Cardiac septum (tissue), 1 donor: ENCODE measurements at places on chromosomes 12 and 14. TPM values are rescaled to one million over a fixed set of nuclear protein-coding genes. Genes with fewer than 3 reads are reported as not detected.

GRCh38 chr12:131507881-131508280 is 203.0 kb upstream of the SFSWAP start:
- no peak for DNase-seq

GRCh38 chr14:101120641-101121507 is 217.4 kb upstream of the RTL1 start:
- DNase-seq = peak; percentile 88

The LBHD2 gene
- total RNA-seq = not detected

DNA sequence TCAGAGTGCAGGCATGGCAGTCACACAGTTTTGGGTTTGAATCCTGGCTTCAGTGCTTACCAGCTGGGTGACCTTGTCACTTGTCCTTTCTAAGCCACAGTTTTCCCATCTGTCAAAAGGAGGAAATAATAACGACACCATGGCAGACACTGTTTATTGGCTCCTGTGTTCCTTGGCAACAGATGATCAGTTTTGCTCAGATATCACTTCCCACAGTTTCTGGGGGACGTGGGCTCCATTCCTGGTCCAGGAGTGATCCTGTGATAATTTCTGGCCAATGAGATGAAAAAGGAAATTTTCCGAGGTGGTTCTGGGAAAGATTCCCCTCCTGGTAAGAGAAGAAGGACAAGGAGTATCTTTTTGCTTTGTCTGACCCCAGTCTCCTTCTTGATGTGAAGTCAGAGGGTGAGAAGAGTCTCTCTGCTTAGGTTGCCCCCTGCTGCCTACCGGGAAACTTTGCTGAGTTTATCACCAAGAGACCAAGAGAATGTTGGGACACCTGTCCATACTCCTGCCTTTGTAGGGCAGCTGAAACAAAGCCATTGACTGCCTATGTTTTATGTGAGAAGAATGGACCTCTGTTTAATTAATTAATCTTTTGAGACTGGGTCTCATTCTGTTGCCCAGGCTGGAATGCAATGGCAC is 178.9 kb upstream of the NRXN3 start:
- no peak for DNase-seq

The PTCSC3 gene
- not detected for total RNA-seq

The SLCO1B1 gene
- 0.24 TPM for total RNA-seq

- no peak for DNase-seq
These were observed 250.8 kb downstream of the EGLN3 start for GRCh38 chr14:33700052-33700451.

The WNT5B gene
- total RNA-seq = 0.43 TPM

- DNase-seq = no peak
These were observed 14.2 kb downstream of the DLK1 start for GRCh38 chr14:100740929-100741328.

DNA sequence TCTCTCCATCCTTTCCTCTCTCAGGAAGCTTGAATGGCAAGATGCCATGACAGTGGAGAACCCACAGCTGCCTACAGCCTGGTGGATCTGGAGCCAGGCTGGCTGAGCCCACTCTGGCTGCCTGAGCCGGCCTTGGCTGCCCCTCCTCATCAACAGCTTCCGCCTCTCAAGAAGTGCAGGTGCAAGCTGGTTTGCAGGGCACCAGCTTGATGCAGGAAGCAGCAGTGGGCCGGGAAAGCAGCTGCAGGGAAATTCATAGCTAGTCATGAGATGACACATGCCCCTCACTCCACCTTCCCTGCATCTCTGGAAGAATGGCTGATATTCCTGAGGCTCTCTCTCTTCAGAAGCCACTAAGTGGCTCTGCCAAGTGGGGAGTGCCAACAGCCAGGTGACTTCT is 289.1 kb downstream of the RPS29 start:
- no peak for DNase-seq

The TCP11L2 gene
- 61.2 TPM for total RNA-seq

The KCNK10 gene
- not detected for total RNA-seq

- DNase-seq = no peak
These were observed 61.7 kb upstream of the ST8SIA1 start for GRCh38 chr12:22396253-22396652.

- no peak for DNase-seq
These were observed 3.1 kb upstream of the RBM25 start for GRCh38 chr14:73055251-73055650.

DNA sequence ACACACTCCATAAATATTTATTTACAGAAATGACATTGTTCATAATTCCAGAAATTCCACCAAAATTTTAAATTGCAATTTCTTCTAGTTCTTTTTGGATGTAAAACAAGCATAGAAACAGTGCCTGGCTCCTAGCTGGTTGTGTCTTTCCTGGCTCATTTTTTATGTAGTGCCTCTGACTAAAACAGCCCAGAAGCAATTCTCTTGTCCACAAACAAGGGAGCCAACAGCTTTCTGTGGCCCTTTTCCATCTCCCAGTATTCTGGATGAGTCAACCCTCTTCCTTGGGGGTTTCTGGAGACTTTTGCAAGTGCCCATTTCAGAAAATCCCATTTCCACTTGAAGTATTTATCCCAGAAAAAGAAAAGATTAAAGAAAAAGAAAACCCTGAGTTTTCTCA is 141.4 kb downstream of the PHLDA1 start:
- DNase-seq = no peak

The BEST3 gene
- 0.73 TPM for total RNA-seq

DNA sequence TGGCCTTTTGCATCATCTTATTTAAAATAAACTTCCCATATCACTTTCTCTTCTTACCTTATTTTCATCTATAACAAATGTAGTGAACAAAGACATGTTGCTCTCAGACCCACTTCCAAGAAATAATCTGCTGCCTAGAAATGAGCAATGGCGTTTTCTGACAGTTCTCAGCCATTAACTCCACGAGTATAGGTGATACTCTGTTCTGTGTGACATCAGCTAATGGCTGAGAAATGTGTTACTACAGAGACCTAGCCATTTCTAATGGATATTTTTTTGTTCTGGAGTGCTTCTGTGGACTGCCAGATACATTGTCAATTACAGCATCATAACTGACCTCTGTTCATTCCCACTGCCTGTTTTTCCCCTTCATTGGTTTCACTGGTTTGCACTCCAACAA is 67.8 kb downstream of the CCDC59 start:
- no peak for DNase-seq

DNA sequence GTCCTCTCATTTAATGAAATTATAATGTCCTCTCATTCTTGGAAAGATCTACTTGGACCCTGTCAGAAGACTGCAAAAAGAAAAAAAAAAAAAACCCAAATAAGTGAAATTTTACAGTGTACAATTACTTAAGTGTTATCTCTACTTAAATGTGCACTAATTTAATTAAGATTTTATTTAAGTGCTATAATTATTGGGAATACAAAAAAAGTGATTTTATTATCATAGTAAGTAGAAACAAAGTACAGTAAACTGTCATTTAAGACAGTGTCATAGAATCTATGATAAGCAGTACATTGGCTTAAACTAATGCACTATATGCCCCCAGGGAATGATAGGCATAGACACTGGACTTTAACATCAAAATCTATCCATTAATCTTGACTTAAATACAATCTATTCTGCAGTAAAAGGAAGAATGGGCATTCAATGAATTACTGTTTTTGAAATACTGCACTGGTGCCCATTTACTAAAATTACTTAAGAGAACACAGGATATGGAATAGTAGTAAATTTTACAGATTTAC is 23.3 kb downstream of the INSM2 start:
- DNase-seq = no peak

DNA sequence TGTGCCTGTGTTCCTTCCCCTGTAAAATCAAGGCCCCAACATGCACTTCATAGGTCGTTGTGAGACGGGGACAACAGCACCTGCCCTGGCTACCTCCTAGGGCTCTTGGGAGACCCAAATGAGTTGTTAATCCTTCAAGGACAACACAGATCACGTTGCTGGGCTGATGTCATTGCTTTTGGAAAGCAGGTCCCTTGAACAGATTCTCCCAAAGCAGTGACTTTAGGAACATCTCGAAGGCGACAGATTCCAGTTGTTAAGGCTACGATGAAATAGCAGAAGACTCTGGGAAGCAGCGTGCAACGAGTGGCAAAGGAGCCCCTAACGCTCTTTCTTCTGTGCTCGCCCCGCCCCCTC is 26.2 kb upstream of the MAP1LC3B2 start:
- no peak for DNase-seq

- no peak for DNase-seq
These were observed 53.1 kb upstream of the KCNA1 start for GRCh38 chr12:4856596-4856995.

- no peak for DNase-seq
These were observed 105.3 kb downstream of the KCNH5 start for GRCh38 chr14:62939970-62940369.

DNA sequence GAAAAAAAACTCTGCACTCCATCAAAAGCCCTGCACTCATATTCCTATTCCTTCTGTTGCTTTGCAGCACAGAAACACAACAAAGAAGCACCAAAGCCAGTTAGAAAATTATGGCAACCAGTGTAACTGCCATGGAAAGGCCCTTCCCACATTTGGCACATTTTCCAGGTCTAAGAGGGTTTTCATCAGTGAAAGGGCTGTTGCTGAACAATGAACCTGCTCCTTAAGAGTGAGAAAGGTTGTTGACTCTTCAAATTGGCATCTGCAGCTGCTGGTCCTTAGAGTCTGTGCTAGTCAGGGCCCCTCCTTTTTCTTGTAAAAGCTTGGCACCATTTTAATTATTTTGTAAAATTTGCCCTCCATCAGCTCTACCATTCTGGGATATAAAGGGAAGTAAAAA is 378.7 kb upstream of the KITLG start:
- DNase-seq = no peak

- DNase-seq = no peak
These were observed 37.3 kb upstream of the TRHDE start for GRCh38 chr12:72234886-72235285.

DNA sequence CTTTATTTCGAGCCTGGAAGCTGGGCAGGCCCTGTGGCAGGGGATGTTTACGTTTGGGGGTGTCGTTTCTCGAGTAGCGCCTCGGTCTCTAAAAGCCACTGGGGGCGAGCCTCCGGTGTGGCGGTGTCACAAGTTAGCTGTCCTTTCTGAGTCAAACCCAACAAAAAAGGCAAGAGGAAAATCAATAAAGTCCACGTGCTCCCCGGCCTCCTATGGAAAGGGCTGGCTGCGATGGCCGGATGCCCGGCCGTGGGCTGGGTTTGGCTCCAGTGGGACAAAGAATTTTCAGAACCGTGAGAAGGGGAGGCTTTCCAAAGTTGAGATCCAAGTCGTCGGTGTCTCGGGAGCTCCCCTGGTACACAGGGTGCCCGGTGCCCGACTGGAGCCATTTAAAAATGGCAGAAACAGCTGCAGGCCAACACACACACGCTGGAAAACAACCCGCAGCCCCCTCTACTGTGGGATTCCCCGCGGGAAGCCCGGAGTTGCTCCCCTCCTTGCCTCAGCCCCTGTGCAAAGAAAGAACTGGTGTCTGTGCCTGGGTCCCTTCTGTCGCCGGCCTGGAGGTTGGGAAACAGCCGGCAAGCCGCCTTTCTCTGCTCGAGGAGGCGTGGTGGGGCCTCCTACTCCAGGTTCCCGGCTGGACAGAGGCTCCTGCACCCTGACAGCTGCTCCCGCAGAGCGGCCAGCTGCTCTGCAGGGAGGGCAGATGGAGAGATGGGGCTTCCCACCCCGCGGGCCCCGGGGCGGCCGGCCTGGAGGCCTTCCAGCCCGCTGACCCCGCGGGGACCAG is 1.9 kb downstream of the BCL7A start:
- peak; percentile 84 for DNase-seq

DNA sequence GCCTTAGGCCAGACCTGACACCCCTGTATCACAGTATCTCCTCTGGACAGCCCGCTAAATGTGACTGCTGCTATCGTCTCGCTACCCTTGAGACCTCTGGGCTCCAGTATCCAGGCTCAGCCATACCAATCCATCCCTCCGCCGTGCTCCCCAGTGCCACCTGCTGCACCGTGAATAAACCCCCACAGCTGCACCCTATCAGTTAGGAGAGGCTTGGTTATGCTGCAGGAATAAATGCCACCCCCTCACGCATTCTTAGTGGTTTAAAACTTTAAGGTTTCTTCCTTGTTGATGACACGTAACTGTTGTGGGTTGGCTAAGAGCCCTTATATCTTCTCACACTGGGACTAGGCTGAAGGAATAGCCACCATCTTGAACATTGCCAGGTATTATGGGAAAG is 12.1 kb downstream of the CCDC63 start:
- no peak for DNase-seq

DNA sequence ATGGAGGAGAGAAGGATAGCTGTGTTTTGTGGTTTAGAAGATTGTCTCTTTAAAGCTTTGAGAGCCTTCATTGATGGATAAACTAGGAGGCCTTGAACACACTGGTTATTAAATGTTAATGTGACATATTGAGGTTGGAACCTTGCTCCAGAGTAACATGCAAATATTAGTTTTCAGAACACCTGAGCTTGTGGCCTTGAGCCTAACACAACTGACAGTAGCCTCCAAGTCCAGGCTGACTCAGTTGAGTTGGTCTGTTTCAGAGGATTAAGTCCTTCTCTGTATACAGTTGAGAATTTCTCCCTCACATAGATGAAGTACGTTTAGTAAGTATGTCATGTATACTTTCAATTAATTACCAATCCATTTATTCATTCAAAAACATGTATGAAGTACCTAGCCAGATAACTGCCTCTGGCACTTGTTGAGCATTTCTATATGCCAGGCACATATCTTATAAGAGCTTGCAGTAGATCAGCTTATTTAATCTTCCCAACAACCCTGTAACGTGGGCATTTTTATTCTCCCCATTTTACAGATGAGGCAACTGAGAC is 63.5 kb downstream of the ELK3 start:
- DNase-seq = no peak

The DBX2 gene
- 0.19 TPM for total RNA-seq

- DNase-seq = no peak
These were observed 360.4 kb upstream of the GARIN6 start for GRCh38 chr12:99287136-99287535.

DNA sequence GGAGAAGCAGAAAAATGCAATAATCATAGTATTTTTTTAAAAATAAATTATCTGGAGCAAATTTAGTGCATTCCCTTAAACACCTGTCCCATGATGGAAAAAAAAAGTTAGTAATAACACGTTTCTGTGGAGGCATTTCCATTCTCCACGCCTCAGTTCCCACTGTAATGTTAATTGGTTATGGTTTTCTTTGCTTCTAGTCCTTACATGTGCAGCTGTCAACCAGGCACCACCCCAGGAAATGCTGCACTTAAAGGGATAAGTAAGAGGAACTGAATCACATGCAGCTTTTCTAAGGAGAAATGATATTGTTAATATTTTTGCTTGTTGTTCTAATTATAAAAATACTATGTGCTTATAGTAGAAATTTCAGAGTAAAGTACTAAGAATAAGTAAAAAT is 240.3 kb downstream of the ZFP36L1 start:
- DNase-seq = no peak

GRCh38 chr12:100919116-100919515 is 124.5 kb downstream of the ANO4 start:
- no peak for DNase-seq

The KLHDC1 gene
- total RNA-seq = 6.6 TPM

The TESPA1 gene
- total RNA-seq = 0.65 TPM

The ACVRL1 gene
- total RNA-seq = 31.1 TPM
